Muscle of leg (tissue), 16 donors: ENCODE measurements at places on chromosomes 5 and 9. TPM values are rescaled to one million over a fixed set of nuclear protein-coding genes. Genes with fewer than 3 reads are reported as not detected.

DNA sequence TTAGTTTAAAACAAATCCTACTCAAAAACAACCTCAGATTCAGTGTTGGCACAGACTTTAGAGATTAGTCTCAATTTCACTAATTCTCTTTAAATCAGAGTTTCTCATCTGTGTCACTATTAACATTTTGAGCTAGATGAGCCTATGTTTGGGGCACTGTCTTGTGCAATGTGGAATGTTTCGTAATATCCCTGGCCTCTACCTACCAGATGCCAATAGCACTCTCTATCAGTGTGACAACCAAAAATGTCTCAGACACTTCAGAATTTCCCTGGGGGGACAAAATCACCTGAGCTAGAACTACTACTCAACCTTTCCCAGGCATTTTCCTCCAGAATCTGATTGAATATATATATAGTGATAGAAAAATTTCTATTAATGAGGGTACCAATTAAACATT, 465.2 kb upstream of the RGMB start:
- no peak for DNase-seq

The HSPB3 gene
- 207 TPM for total RNA-seq

GRCh38 chr5:131495536-131496399, 139.3 kb downstream of the RAPGEF6 start:
- no peak for DNase-seq

DNA sequence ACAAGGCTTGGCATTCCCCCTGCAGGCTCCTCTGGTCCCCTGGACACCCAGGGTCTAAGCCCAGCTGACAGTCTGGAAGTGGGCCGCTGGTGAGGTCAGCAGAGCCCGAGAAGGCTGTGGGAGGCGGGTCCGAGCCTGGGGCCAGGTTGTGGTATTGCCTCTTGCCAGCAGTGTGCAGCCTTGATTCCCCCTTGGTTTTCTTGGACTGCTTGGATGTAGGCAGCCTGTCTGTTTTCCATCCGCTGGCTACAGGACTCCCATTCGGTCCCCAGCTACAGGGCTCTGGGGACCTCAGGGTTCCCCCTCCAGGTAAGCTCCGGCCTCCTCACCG, 1.6 kb downstream of the AIF1L start:
- DNase-seq = no peak

DNA sequence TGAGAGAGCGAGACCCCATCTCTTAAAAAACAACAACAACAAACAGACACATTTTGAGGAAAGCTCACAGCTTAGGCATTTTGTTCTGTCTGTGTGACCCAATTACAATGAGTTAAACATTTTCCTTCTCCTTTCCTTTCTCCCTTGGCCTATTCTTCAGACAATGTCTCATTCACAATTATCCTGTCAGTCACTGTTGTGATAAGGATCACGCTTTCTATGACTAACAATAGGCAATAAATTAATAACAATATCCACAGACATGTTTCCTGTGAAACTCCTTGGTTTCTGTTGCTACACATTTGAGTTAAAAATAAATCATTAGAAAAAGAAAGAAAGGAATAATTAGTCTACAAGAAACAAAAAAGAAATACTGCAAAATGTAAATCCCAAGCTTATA, 19.8 kb upstream of the CARTPT start:
- no peak for DNase-seq

GRCh38 chr9:86637515-86637914, 283.3 kb upstream of the TUT7 start:
- DNase-seq = peak; percentile 44

- peak; percentile 84 for DNase-seq
Observed at GRCh38 chr5:172714491-172715420, 56.2 kb downstream of the DUSP1 start.
